ENCODE measurements at places on chromosomes 4 and X.

GRCh38 chr4:151458148-151458547 lies 49.2 kb downstream of the FHIP1A start:
- no peak for DNase-seq

GRCh38 chr4:183636923-183637322 lies 22.1 kb downstream of the RWDD4 start:
- DNase-seq: no peak

GRCh38 chrX:17820100-17820499 lies 41.0 kb downstream of the RAI2 start:
- no peak for DNase-seq

GRCh38 chr4:73844345-73844744 lies 7.9 kb downstream of the CXCL6 start:
- no peak for DNase-seq

DNA sequence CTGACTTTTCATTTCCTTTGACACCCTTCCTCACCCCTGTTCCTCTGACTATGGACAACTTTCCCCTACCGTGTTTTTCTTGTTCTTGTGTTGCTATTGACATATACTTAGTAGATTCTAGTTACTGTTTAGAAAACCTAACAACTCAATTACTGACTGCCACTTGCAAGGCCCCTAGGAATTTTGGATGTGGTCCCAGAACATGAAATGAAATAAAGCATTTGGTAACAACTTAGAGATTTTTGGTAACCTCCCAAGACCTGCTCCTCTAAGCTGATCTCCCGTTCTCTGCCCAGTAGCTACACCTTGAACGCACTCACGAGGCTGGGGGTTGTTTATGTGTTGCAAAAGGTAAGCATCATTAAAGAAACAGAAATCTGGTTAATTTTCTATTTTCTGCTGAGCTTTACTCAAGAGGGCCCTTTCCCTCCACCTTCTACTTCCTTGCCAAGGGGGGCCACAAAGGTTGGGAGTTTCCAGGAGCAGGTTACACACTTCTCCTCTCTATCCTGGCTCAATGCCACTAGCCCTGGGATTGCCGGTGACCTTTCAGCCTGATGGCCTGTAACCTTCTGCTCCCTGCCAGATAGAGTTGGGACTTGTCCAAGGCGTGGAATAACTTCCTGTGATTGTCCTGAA lies 20.5 kb downstream of the GAB3 start:
- no peak for DNase-seq

- no peak for DNase-seq
Measured at GRCh38 chrX:154748712-154749339, 2.1 kb downstream of the GAB3 start.

DNA sequence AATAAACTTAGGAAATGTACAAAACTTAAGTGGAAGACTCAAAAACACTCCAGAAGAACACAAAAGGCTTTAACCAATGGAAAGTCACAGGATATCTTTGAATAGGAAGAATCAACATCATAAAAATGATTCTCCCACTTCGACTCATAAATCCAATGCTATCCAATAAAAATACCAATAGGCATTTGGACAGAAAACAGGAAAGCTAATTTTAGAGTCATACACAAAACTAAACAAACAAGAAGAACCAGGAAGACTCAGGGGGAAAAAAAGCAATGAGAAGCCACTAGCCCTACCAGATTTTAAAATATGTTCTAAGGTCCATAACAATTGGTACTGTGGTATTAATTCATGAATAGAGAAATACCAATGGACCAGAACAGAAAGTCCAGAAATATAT lies 28.2 kb downstream of the SLC9A7 start:
- DNase-seq: no peak

DNA sequence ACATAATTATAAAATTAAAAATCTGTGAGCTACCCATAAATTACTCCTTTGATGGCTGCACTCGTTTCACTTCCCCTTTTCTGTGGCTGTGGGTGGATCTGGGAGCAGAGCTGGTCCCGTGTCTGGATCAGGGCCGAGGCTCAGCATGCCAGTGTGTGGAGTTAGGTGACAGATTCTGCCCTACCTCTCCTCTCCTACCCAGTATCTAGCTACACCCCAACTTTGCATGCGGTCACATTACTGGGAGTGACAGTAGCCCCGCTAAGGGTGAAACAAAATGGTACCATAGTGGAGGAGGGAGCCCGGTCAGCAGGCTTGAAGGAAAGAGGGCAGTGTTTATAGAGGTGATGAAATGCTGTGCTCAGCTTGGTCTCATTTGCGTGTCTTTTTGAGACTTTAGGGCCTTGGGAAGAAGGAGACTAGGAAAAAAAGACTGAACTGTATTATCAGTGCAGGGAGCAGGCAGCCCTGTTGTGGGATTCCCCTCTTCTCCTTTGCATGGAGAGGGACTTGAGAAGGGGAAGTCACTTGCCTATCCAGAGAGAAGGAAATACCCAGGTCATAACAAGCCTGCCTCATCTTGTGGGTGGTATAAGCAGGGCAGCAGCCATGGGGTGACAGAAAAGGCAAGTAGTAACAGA lies 48.4 kb downstream of the ARHGAP10 start:
- DNase-seq: no peak

DNA sequence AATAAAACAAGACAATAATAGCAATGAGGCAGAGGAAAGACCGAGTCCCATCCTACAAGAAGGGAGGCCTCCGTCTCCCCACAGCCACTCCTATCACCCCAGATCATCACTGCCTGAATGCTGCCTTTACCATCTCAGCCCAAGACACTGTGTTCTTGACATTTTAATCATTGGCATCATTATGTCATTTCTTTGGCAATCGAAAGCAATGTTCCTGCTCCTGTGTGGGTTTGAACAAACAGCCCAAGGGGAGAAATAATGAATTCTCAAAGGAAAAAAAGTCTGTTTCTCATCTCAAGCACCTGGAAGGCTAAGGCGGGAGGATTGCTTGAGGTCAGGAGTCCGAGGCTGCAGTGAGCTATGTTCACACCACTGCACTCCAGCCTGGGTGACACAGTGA lies 73.0 kb upstream of the ACSL1 start:
- DNase-seq: no peak

- DNase-seq: no peak
Measured at GRCh38 chr4:168852387-168852786, 157.7 kb downstream of the CBR4 start.

DNA sequence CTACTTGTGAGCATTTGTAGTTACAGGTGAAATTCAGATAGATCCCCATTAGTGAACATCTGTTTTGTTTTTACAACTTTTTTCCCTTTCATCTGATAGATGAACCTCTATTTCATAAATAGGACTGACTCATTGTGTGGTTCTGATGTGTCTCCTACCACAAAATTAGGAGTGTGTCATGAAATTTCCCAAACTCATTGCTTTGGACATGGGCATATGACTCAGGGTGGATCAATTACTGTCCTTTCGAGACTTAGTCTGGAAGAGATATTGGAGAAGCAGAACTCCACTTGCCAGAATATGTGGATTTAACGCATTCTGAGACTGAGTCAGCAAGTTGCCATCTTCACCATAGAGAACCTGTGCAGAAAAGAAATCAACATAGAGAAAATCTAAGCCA lies 53.5 kb upstream of the PCDH10 start:
- DNase-seq: no peak

DNA sequence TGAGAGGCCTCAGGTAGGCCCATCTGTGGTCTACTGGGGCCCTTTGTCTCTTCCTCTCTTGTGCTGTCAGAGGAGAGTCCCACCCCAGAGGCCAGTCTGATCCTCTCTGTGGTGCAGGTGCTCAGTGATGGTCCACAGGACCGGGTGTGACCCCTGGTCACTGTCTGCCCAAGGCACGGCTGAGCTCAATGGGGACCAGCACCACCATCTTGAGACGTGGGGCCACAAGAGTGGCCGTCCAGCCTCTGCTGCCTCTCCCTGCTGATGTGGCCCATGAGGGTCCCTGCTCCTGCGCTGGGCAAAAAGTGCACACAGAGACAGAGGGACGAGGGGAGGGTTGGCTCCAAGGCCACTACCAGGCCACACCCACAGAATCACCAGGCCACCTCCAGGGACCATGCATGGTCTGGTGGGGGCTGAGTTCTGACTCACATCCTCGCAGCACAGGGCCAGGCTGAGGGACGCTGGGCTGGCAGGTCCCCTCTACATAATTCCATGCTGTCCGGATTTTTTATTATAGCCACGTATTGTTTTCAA lies 88.3 kb downstream of the FAM53A start:
- DNase-seq: no peak

DNA sequence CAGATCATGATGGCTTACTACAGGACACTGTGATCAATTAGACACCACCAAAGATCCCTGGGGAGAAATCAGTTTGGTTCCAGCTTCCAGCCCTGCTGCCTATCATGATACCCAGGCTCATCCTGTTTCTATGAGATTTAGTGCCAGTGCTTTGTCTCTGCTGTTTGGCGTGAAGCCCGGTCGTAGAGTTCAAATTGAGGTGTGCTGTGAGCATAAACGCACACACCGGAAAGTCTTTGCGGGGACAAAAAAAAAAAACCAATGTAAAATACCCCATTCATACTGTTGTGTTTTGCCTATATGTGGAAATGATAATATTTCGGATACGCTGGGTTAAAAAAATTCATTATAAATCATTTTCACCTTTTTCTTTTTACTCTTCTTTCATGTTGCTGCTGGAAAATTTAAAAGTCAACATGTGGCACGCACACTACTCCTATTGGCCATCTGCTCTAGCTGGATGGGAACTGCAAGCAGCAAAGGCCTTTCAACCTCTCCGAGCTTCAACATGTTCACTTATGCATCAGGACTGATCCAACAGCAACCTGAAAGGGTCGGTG lies 607 bp upstream of the DKC1 start:
- no peak for DNase-seq

- no peak for DNase-seq
Measured at GRCh38 chr4:181991369-181992108, 251.7 kb upstream of the TENM3 start.

DNA sequence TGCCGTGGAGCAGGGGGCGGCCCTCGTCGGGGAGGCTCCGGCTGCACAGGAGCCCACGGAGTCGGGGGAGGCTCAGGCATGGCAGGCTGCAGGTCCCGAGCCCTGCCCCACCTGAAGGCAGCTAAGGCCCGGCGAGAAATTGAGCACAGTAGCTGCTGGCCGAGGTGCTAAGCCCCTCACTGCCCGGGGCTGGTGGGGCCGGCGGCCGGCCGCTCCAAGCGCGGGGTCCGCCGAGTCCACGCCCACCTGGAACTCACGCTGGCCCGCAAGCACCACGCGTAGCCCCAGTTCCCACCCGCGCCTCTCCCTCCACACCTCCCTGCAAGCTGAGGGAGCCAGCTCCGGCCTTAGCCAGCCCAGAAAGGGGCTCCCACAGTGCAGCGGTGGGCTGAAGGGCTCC lies 589.4 kb downstream of the PPP4R3C start:
- DNase-seq: no peak

DNA sequence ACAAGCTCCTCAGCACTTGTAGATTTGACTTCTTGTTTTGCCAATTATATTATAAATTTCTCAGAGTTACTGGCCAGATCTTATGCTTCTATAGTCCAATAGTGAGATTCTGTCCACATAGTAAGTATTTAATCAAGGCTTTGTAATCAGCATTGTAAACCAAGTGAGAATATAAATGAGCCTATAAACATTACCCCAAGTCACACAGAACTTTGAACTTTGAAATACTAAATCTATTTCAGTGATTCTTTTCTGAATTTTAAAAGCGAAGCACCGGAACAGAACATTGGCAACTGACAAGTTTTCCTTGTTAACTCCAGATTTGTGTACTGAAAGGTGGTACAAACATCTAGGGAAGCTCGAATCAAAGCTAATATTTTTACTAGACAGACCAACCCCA lies 37.2 kb downstream of the PPM1K start:
- DNase-seq: no peak

GRCh38 chr4:68373513-68373912 lies 23.6 kb upstream of the YTHDC1 start:
- peak; percentile 31 for DNase-seq

GRCh38 chrX:39020051-39020669 lies 218.9 kb downstream of the MID1IP1 start:
- DNase-seq: no peak

GRCh38 chr4:41141900-41142299 lies 72.4 kb downstream of the APBB2 start:
- DNase-seq: no peak

DNA sequence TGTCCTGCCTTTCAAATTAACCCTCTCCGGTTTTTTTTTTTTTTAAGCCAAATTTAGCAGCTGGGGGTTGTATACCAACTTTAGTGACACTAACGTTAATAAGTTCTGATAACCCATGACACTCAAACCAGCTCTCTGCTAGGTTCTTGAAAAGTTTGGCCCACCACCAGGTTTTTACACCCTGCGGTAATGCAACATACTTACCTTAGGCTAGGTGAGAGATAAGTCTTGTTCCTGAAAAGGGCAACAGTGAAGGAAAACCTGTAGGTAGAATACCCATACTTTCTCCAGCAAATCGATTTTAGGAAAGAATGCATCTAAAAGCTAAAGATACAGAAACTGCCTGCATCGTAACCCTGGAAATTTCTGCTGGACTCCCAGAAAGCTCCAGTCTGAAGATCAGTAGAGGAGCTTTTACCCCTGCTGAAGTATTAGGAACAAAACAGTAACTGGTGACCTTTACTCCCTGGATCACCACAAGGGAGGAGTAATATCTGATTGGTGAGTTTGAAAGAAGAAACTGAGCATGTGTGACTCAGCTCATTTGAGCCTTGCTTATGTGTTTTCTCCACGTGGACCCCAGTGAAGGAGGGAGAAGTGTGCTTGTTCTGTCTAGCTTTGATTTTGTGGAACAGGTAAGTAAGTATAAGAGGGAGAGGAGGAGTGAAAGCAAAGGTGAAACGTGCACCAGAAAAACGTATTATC lies 34.4 kb upstream of the COX18 start:
- no peak for DNase-seq

DNA sequence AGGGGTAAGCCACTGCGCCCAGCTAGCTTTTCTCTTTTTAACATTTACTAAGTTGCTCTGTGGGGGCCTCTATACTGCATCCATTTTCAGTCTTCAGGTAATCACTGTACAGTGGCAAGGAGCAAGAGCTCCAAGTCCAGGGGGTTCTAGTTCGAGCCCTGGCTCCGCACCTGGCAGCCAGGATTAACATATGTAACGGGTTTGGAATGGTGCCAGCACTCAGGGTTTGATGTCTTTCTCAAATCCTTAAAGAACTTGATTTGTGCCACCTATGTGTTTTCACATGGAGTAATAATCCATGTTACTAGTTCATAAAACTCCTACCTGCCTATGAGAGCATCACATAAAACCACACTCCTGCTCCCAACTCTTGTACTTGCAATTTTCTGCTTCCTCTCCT lies 4.5 kb downstream of the GRPEL1 start:
- no peak for DNase-seq

GRCh38 chrX:44462850-44463249 lies 79.8 kb downstream of the FUNDC1 start:
- DNase-seq: no peak

DNA sequence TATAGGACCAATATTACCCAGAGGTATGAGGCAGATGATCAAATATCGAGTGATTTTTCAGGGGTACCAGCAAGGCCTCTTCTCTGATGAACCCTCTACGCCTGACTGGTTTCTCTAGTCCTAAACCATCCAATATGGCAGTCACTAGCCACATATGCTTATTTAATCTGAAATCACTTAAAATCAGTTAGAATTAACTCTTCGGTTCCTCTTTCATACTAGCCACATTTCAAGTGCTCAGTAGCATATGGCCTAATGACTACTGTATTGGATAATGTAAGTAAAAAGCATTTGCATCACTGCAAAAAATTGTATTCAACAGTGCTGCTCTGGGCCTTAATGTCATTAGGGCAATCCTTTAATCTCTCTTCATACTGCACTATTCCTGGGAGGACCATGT lies 4.4 kb upstream of the APBB2 start:
- no peak for DNase-seq

Data from stimulated activated CD8-positive, alpha-beta memory T cell treated with anti-CD3 and anti-CD28 coated beads, Interleukin-7, amount 100 ng/mL, for 48 hours (primary cell).